ENCODE measurements at places on chromosomes 4 and X.

- DNase-seq = no peak
These were observed 52.5 kb upstream of the RPL34 start for GRCh38 chr4:108567831-108568230.

DNA sequence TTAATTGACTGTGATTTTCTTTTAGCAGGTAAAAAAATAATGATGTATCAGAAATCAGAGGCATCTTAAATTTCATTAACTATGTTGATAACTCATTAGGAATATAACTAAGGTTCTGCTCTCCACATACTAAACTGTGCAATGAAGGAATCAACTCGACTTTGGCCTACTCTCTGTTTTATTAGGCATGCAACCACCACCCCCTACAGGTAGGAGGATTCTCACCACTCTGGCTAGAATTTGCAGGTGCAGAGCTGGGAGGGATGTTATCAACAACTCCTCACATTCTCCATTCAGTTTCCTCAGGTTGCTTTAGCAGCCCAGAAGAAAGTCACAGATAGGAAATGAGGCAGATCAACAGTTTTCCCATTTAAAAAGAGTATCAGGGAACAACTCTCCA is 160.1 kb downstream of the COX18 start:
- no peak for DNase-seq

DNA sequence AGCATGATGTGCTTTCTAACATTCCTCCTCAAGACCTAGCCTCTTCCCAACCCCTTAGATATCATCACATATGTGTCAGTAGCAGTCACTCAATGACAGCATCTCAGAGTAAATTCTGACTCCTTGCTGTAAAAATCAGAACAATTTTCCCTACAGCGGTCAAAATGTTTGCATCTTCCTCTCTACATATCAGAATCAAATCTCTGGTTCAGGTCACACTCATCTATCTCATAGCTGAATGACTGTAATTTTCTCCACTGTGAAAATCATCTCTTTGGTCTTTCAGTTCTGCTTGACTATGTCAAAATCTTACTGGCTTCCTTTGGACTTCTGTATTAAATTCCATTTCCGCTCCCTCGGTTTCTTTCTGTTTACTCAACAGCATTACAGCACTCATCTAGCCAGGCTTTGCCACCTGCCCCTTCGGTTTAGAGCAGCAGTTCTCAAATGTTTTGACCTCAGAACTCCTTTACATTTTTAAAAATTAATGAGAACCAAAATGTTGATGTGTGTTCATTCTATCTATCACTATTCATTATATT is 57.3 kb downstream of the AGA start:
- DNase-seq = no peak

DNA sequence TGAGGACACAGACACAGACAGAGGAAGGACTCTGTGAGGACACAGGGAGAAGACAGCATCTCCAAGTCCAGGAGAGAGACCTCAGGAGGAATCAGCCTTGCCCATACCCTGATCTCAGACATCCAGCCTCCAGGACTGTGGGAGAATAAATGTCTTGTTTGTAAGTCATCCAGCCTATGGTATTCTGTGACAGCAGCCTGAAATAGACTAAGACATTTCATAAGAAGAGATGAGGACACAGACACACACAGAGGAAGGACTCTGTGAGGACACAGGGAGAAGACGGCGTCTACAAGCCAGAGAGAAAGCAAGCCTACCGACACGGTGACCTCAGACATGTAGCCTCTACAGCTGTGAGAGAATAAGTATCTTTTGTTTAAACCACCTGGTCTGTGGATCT is 112.1 kb downstream of the DHRSX start:
- DNase-seq = no peak

- no peak for DNase-seq
These were observed 909 bp upstream of the PRKG2 start for GRCh38 chr4:81215931-81216330.

- DNase-seq = no peak
These were observed 241.4 kb upstream of the CLNK start for GRCh38 chr4:10925996-10926395.

DNA sequence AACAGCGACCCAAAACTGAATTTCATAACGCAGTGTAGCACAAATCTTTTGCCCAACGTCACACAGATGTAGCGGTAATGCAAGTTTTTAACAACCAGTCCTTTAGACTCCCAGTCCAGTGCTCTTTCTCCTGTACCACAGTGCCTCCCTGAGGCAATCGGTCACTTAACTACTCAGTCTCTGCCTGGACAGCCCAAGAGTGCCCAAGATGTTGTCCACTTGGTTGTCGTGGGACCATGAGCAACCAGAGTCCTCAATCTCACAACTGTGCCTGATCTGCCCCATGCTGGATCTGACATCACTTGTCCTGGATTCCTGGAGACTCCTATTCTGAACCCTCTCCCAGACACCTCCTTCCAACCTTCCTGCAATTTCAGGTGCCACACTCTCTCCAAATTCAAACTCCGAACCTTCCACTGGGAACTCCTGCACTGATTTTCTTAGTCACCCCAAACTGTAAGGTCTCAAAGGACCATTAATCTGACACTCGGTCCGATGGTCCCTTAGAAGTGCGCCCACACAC is 702 bp downstream of the MMGT1 start:
- no peak for DNase-seq

GRCh38 chr4:3355266-3355748 is 62.5 kb downstream of the RGS12 start:
- DNase-seq = no peak

DNA sequence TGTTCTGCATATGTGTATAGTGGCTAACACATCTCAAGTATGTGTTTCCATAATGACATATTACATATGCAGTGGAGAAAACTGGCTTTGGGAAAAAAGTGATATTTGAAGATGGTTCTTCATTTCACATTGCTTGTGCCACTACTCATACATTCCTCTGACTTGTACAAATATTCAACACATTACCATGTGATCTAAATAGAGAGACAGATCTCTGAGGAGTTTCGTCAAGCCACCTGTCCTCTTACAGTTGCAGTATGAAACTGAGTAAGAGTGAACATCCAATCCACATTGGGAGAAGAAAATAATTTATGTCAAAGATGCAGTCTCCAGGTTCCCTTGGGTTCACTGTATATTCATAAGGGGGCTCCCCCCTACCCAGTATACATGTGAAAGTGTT is 123.9 kb downstream of the KDR start:
- no peak for DNase-seq

DNA sequence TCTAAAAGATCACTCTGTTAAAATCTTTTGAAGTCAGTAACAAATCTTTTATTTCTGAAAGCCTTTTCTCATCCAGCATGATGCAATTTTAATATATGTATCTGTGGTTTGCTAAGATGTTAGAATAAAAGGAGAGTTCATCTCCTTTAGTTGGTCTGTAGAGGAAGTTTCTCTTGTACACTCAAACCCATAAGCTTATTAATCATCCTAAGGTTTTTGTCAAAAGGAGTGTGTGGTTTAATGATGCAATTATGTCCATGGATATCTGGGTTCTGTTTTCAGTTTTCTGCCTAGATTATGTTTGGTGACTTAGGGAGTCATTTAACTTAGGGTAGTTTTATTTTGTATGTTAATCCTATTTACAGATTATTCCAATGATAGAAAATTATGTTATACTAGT is 52.1 kb upstream of the NDST4 start:
- DNase-seq = no peak

DNA sequence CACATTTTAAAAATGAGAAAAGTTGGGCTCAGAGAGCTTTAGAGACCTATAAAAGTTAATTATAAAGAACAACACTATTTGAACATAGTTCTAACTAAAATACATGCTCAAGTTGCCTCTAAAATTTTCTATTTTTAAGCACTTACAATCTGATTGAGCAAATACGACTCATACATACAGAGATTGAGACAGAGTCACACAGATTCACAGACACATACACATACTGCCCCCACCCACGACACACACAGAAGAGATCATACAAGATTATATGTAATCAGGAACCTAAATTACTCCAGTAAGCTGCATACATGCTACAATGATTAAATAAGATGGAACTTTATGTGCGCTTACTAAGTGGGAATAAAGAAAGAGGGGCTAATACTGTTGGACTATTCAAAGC is 2.7 kb upstream of the ASB5 start:
- DNase-seq = no peak

GRCh38 chr4:77175201-77175611 is 18.2 kb downstream of the CCNG2 start:
- DNase-seq = no peak

DNA sequence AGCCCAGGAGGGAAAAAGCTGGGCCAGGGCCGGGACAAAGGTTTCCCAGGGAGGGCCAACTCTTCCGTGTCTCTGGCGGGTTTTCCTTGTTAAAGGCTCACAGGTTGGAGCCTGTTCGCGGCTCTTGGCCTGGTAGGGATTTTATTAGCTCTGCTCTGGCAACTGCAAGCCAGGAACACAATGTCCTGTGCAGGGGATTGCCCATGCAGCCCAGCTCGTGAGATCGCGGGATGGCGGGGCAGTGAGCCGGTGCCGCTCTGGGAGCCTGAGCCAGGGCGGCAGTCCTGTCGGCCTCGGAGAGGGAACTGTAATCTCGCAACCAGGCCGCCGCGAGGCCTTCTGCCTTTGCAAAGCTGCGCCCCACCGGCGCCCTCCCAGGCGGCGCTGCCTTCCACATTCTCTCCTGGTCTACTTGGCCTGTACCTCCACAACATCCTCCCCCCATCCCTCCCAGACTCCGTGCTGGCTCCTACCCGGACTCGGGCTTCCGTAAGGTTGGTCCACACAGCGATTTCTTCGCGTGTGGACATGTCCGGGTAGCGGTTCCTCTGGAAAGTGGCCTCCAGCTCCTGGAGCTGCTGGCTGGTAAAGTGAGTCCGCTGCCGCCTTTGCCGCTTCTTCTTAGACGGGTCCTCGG is 2.1 kb downstream of the PITX2 start:
- DNase-seq = no peak

DNA sequence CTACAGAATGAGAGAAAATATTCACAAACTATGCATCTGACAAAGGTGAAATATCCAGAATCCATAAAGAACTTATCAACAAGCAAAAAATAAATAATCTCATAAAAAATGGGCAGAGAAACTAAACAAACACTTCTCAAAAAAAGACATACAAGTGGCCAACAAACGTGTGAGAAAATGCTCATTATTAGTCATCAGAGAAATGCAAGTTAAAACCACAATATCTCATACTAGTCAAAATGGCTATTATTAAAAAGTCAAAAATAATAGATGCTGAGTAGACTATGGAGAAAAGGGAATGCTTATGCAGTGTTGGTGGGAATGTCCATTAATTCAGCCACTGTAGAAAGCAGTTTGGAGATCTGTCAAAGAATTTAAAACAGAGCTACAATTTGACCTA is 533.3 kb downstream of the TMA16 start:
- no peak for DNase-seq

GRCh38 chr4:180650273-180650672 is 1592.9 kb upstream of the TENM3 start:
- DNase-seq = no peak

- DNase-seq = no peak
These were observed 645 bp upstream of the RAB28 start for GRCh38 chr4:13484749-13485221.

DNA sequence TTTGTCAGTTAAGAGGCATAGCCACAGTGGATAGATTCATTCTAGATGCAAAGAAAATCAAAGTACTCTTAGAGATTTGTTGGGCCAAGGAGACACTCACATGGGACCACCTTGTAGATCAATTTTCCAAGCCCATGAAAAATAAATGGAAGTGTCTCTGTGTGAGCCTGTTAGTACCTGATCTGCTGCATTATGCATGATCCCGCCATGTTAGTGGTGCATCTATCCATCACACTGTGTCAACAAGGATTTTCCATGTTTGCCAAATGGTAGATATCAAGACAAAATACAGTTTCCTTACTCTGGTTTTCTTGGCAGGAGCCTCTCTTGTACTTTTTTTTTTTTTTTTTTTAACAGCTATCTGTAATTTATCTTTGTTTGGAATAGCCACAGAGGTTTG is 112.4 kb downstream of the EGF start:
- no peak for DNase-seq

DNA sequence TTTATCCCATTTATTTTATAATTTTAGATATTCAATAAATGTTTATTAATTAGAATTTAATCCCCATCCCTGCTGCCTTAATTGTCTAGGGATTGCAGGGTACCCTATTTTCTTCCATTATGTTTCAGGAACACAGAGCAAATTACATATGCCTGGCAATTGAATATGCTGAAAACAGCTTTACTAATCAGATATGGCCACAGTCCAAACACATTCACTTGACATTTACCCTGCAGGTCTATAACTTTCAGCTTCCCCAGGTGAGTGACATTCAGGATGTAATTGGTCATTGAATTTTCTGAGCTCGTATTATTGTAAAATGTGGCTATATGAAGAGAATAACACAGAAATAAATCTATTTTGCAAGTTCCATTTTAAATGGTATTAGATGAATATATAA is 218.7 kb upstream of the NDST4 start:
- peak; percentile 54 for DNase-seq

DNA sequence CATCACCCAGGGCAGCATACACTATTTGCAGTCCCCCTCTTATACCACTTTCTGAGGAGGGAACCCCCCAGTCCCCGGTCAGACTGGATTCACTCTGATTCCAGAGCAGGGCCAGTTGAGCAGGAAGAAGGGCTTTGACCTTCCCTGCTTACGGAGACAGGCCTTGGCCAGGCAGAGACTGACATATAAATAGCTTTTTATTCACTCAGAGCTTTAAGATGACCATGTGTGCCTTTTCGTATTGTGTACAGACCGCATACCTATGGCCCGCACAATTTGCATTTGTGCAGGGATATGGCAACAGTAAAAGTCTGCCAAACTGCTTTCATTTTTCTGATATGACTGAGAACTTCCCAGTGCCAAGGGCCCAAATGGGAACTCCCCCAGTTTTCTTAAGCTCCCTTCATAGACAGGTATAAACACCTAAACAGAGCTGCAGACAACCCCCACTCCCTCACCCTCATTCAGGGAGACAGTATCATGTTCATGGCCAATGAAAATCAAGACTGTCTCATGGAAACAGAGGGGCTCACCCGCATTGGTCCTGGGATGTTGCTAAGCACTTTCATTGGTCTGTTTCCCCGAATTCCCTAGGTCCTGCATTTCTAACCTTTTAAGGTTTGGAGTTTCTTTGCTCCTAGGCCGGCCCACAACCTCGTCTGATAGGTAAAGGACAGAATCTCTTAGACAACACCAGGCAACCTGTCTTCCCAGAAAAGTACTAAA is 86.0 kb downstream of the RTL5 start:
- no peak for DNase-seq

DNA sequence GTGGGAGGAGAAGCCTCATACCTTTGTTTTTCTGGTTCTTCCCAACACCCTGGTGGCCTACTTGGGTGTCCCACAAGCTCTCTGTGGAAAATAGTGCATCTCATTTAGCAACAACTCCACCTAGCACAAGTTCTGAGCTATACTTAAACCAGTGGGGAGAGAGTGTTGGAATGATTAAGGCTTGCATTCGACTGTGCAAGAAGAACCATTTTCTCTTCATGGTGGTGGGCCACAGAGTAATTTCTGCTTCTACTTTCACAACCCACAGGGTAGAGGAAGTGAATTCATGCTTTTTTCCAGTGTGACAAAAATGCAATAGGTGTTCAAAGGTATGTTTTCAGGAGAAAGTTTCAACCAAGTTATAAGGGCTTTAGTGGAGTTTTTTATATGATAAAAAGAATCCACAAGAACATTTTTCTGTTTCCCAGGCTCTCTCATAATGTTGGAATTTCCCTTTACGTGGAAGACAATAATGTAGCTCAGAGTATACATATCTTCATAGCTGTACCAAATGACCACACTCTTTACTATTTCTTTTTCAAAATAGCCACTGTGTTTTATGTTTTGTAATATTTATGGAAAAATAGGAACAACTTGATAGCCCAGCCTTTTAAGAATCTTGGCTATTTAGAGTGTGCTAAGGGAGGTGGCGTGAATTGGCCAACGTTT is 80.3 kb upstream of the HHIP start:
- DNase-seq = no peak

- peak; percentile 5 for DNase-seq
These were observed 73.3 kb downstream of the TASL start for GRCh38 chrX:30504309-30504708.

All from NCI-H1105 (cell line).